ENCODE measurements at places on chromosomes 5 and 9.

GRCh38 chr5:143108498-143109128, 294.9 kb downstream of the NR3C1 start:
- no peak for DNase-seq

DNA sequence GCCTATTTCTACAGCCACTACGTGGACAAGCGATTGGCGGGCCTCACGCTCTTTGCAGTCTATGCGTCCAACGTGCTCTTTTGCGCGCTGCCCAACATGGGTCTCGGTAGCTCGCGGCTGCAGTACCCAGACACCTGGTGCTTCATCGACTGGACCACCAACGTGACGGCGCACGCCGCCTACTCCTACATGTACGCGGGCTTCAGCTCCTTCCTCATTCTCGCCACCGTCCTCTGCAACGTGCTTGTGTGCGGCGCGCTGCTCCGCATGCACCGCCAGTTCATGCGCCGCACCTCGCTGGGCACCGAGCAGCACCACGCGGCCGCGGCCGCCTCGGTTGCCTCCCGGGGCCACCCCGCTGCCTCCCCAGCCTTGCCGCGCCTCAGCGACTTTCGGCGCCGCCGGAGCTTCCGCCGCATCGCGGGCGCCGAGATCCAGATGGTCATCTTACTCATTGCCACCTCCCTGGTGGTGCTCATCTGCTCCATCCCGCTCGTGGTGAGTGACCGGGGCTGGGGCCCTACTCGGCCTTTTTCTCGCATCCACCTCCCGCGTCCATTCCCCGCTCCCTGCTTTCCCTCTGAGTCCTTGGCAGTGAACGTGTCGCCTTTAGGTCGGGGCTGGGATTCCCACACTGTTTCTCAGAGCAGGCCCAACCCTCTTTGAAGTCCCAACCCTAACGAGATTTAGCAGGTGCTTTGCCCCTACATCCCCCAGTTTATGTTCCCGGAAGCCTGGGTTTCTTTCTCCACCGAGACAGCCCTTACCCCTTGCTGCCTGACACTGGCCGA, 1.8 kb downstream of the PTGER4 start:
- DNase-seq: peak; percentile 90

GRCh38 chr5:132776938-132777208, 166 bp downstream of the SEPTIN8 start:
- no peak for DNase-seq

- no peak for DNase-seq
These were observed 66.5 kb downstream of the NDFIP1 start for GRCh38 chr5:142175039-142175438.

- no peak for DNase-seq
These were observed 77.0 kb downstream of the ZCCHC7 start for GRCh38 chr9:37197158-37198038.

DNA sequence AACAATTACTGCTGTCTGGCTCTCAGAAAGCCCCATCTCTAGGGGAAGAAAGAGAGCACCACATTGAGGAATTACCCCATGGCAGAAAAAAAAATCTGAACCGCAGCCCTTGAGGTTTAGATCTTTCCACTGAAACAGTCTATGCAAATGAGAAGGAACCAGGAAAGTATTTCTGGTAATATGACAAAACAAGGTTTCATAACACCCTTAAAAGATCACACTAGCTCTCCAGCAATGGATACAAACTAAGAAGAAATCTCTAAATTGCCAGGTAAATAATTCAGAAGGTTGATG, 427.1 kb downstream of the PRELID2 start:
- no peak for DNase-seq

DNA sequence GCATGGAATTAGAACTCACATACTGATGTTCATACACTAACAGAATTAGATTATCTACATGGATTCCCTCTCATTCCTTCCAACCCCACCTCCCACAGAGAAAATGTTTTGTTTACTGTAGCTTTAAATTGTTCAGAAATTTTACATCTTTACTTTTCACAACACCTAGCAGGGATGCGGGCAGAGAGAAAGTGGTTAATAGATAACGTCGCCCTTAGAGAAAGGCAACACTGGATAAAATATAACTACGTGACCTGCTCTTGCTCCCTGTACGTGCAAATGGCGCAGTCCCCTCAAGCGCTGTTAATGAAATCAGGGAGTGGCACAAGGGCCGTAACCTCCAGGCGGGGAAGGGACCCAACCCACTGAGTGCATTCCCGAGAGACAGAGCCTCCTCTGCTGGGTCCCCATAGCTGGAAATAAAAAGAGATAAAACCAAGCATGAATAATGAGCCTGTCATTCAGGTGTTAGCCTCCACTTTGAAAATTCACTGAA, 125.3 kb upstream of the DAPK1 start:
- no peak for DNase-seq

- no peak for DNase-seq
These were observed 153.7 kb downstream of the NDUFS4 start for GRCh38 chr5:53713978-53714666.
